Stimulated activated CD4-positive, alpha-beta T cell treated with anti-CD3 and anti-CD28 coated beads, Interleukin-15, amount 100 ng/mL, for 24 hours (primary cell): ENCODE measurements at places on chromosomes 3 and 15.

GRCh38 chr3:117625174-117625573 is 915.6 kb downstream of the TUSC7 start:
- DNase-seq, result no peak

DNA sequence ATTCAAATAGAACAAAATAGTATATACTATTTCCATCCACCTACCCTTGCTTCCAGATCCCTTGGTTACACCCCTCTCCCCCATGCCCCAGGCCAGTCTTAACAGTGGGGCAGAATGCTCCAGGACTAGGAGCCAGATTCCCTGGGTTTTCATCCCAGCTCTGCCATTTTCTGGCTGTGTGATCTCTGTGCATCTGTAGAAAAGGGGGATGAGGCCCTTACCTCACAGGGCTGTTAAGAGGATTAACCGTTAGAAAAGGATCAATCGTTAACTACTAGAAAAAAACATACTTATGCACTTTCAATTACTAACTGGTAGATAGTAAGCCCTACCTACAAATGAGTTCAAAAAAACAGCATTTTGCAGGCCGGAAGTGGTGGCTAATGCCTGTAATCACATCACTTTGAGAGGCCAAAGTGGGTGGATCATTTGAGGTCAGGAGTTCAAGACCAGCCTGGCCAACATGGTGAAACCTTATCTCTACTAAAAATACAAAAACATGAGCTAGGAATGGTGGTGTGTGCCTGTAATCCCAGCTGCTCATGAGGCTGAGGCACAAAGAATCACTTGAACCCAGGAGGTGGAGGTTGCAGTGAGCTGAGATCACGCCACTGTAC is 11.7 kb downstream of the EBLN2 start:
- DNase-seq, result no peak

- DNase-seq, result no peak
Observed at GRCh38 chr3:171760477-171760876, 49.8 kb downstream of the PLD1 start.

- DNase-seq, result peak; percentile 47
Observed at GRCh38 chr15:58469432-58470353, 37.9 kb downstream of the LIPC start.

- no peak for DNase-seq
Observed at GRCh38 chr15:43277231-43277823, 10.6 kb upstream of the TGM5 start.
